Activated CD4-positive, CD25-positive, alpha-beta regulatory T cell (primary cell): ENCODE measurements at places on chromosomes 1 and 21.
A peak's percentile ranks its signal among the peaks of the same experiment; 100 is the strongest.

DNA sequence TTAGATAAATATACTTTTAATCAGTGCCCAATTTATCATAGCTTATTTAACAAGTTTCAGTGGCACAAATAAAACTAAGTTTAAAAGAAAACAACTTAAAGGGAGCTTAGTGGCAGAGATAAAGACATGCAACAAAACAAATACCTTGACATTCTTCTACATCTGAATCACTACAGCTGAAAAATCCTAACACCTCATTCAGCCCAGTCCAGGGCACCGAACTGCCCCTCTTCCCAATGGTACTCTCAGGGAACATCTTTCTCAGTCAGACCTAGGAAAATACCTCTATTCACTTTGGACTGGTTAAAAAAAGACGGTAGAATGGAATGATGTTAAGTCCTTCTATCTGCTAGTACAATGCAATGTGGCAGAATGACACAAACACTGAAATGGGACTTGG is 8.3 kb downstream of the OTUD7B start:
- DNase-seq: no peak

DNA sequence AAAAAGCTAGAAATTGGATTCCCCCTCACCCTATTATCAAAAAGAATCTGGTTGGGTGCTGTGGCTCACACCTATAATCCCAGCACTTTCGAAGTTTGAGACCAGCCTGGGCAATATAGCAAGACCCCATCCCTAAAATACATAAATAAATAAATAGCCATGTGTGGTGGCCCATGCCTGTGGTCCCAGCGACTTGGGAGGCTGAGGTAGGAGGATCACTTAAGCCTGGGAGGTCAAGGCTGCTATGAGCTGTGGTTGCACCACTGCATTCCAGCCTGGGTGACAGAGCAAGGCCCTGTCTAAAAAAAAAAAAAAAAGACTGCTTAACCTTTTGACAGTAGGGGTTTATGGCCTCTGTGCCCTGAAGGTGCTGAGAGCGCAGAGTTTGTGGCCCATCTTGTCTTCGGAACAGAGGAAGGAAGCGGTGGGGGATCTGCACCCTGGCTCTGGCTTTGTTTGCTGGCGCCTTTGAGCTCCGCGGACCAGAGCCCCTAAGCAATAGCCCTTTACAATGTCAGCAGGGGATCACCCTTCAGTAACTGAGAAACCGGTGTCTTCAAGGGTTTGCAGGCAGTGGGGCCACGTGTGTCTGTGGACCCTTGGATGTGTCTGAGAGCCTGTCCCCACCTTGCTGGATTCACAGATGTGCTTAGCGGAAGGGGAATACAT is 22.1 kb downstream of the SLC2A7 start:
- no peak for DNase-seq

- no peak for DNase-seq
Measured at GRCh38 chr1:83109692-83110091, 889.2 kb downstream of the TTLL7 start.

DNA sequence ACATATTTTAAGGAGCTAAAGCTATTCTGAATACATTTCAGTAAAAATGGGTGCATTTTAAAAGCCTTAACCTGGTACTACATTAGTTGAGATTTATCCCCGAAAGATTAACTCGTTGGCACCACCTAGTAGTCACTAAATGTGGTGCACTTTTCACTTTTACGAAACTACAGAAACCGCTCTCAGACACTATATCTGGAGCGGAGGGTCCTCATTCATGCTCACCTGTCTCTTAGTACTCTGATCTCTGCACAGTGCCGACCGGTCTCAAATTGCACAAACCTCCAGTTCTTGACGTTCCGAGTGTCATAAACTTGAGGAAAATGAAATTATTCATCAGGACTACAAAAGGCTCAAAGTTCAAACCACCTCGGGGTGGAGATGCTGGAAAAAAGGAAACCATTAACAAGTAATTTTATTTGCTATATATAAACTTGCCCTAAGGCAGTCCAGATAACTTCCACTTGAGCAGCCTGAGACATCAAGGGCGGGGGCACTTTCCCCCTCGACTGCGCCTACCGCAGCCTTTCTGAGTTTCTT is 722 bp downstream of the LZIC start:
- DNase-seq: no peak

DNA sequence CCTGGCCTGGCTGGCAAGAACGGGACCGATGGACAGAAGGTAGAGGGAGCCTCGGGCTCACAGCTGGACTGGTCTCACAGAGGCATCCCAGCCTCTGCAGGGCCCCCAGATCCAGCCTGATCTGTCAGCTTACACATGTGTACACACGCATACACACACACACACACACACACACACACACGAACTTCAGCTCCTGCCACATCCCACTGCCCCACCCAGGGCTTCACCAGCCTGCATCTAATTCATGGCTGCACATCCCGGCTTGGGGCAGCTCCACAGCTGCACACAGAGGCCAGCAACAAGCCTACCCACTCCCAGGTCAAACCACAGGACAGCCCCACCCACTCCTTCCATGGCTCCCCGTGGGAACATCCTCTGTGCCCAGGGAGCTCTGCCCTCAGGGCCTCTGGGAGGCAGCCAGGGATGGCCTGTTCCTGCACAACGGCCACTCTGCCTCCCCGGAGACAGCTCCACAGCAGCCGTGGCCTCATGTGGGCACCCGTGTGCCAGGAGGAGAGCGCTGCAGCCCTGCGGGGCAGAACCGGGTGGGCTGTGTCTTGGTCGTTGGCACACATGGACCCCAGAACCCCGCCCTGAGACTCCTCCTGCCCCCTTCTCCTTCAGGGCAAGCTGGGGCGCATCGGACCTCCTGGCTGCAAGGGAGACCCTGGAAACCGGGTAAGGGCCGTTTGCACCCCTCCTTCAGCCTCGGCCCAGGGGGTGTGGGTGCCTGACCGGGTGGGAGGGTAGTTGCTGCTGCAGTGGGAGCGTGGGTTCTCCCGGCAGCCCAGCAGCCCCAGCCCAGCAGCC is 19.1 kb downstream of the COL6A2 start:
- no peak for DNase-seq

DNA sequence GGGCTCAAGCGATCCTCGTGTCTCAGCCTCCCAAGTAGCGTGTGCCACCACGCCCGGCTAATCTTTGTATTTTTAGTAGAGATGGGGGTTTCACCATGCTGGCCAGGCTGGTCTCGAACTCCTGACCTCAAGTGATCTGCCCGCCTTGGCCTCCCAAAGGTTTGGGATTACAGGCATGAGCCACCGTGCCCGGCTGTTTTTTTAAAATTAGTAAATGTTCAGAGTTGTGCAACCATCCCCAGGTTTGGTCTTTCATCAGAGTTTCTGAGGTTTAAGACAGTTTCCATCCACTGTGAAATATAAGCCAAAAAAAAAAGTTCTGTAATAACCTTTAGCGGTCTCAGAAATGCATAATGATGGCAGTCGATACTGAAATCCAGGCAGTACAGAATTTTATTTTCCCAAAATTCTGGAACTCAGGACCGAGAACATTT is 550 bp upstream of the SYT11 start:
- no peak for DNase-seq

DNA sequence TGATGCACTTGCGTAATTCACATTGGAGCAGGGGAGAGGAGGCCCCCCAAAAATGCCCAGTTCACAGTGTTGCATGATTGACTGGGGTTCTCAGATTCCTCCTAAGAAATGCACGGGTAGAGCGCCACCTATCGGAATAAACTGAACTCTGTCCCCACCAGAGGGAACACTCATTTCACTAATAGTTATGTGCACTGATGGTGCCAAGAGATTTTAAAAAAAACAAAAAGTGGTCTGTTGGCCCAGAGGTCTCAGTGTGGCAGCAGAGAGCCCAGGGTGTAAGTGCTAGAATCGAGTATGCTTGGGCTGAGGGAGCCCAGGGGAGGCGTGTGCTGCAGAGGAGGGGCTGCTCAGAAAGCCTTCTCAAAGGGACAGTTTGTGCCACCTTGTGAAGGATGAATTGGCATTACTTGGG is 6.9 kb downstream of the PINK1 start:
- peak; percentile 15 for DNase-seq

DNA sequence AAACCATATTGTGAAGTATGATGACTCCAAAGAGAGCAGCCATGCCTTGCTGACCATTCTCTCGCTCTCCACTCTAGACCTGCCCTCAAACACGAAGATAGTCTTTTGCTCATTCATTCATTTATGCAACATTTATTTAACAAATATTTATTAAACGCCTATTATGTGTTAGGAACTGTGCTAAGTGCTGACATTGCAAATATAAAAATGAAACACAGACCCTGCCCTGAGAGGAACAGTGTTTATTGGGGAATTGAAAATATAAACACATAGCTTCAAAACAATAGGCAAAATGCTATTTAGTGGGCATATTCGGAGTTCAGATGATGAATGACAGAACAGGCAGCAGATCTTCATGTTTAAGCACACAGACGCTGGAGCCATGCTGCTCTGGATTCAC is 213.6 kb downstream of the NUF2 start:
- DNase-seq: no peak

DNA sequence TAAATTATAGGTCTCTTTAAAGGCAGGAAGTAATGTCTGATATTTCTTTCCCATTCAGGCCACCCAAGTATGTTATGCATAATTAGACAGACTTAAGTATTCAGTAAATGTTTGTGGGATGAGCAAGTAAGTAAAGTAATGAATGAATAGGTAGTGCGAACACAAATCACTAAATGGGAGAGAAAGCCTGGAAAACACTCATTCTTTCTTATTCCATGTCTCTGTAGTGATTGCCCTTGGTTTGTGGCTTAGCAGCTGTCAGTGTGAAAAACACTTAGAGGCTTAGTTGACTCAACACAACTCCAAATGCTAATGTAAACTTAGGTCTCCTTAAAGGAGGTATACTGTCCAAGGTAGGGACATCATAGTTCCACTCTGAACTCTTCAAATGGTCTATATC is 182.5 kb downstream of the ZC3H11B start:
- DNase-seq: no peak

- no peak for DNase-seq
Measured at GRCh38 chr1:30596891-30597290, 126.5 kb downstream of the MATN1 start.

DNA sequence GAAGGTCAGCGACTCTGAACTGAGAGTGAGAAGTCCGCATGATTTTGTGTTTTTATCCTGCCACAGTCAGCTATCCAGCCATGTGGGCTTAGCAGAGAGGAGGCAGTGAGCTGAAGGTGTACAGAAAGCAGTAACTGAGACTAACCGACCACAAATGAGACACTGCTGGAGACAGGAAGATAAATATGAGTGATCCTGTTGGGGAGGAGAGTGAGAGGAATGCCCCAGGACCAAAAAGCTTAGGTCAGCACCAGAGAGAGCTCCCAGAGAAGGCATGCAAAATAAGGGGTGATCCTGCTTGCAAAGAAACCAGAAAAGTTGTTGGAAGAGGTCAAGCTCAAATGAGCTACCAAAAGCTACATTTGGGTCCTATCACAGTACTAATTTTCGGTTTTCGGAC is 63.7 kb downstream of the HLCS start:
- DNase-seq: no peak

- DNase-seq: no peak
Measured at GRCh38 chr1:116243333-116244054, 129.6 kb upstream of the ATP1A1 start.

DNA sequence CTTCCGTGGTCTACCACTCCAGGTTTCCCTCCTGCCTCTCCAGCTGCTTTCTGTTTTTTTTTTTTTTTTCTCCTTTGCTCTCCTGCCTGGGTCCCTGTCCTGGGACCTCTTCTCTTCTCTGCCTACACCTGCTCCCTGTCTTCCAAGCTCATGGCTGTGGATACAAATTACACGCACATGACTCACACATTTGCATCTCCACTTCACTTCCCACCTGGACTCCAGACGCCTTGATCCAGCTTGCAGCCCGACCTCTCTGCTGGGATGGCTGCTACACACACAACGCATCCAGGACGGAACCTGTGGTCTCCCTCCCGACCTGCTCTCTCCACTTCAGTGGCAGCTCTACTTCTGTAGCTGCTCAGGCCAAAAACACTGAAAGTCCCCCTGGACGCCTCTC is 44.4 kb upstream of the B3GALT5 start:
- no peak for DNase-seq

DNA sequence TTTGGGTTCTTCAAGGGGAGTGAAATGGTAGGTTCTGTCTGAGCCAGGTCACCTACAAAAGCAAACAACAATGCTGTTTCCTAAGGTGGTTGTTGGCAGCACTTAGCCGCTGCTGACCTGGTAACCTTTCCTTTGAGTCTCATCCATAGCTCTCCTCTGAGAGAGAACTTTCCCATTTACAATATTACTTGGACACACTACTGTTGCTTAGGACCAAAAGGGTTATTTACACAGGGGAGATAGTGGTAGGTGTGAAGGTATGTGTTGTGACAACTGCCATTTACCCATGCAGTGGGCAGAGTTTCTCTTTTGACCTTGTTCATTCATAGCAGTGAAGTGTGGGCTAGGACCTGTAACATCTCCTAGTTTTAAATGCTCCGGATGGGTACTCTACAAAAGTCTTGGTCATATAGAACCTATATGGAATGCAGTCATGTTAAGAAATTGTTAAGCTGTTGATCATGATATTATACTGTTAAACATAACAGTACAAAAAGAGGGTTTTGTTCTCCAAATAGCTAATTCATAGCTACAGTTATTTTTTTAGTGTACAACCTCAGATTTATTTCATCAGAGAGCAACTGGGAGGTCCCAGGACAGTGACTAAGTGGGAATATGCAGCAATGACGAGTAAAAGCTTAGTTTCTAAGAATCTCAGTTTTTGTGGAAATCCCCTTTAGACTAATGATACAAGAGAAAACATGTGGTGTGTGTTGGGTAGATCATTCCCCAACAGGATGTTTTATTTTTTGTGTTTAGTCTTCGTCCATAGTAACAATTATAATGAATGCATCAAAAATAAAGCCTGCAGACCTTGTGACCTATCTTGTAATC is 219.7 kb downstream of the NFIA start:
- DNase-seq: no peak

GRCh38 chr1:223739366-223740037 is 27.2 kb downstream of the CAPN2 start:
- no peak for DNase-seq

GRCh38 chr1:19067182-19067911 is 110.9 kb upstream of the IFFO2 start:
- DNase-seq: no peak

GRCh38 chr1:53560581-53561502 is 101.6 kb downstream of the DMRTB1 start:
- no peak for DNase-seq

DNA sequence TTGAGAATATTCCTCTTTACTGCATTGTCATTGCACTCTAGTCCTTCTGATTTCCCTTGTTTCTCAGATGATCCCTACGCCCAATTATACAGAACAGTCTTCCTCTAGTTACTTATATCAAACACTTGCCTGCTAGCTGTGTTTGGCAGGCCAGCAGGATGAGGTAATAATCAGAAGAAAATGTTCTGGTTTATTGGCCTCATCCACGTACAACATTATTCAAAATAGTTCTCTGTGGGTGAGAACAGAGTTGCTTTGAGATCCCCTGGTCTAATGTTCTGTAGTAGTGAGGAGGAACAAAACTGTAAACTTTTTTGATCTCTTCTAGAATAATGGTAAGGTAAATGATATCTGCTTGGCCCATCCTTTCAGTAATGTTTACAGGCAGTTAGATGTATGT is 22.3 kb upstream of the C1orf105 start:
- no peak for DNase-seq

GRCh38 chr1:112636056-112636455 is 16.4 kb downstream of the CAPZA1 start:
- DNase-seq: no peak

GRCh38 chr1:221648201-221648600 is 93.7 kb downstream of the DUSP10 start:
- no peak for DNase-seq
